Uterus (tissue), 4 donors: ENCODE measurements at places on chromosomes 13 and 19. TPM values are rescaled to one million over a fixed set of nuclear protein-coding genes. Genes with fewer than 3 reads are reported as not detected.

- DNase-seq = no peak
Measured at GRCh38 chr19:2126879-2127518, 24.4 kb downstream of the AP3D1 start.

DNA sequence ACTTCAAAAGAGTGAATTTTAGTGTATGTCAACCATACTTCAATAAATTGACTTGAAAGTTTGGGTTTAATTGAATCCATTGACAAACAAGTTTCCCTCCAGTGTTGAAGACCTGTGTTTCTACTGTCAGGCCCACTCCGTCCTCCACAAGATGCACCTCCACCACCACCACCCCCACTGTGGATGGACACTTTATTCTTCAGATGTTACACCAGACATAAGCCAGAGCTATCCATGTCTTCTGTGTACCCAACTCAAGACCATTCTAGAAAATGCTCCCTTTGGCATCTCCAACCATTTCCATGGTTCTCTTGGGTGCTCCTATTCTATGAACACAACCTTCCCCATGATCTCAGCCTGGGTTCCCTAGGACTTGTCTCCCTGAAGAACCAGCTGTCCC is 207.0 kb downstream of the COL4A1 start:
- DNase-seq = no peak

- DNase-seq = no peak
Measured at GRCh38 chr19:3263866-3264265, 39.4 kb downstream of the CELF5 start.

DNA sequence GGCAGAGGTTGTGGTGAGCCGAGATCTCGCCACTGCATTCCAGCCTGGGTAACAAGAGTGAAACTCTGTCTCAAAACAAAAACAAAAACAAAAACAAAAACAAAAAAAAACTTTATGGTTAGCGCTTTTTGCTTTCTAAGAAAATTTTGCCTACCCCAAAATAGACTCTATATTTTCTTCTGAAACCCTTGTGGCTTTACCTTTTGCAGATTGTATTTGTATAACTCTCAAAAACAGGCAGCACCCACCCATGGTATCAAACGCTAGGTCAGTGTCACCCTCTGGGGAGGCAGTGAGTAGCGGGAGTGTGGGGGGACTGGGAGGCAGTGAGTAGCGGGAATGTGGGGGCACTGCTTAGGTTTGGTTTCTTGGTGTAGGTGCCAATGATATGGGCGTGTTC is 7.5 kb upstream of the SLC39A3 start:
- no peak for DNase-seq

DNA sequence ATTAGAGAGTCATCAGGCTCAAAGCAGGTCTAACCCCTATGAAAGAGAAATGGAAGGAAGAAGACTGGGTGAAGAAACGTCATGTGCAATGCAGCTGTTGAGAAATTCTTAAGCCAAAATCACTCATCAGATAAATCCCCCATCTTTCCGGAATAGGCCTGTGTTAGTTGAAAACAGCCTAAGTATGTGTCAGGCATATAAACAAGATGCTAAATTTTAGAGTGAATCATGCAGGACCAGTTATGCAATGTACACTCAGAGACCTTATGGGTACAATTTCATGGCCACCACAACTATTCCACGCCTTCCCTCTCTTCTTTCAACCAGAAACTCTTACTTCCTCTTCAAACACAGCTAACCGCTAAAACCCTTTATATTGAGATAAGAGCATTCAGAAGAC is 717.7 kb upstream of the ATXN8OS start:
- no peak for DNase-seq

GRCh38 chr19:11023016-11023415 is 62.2 kb downstream of the SMARCA4 start:
- no peak for DNase-seq

DNA sequence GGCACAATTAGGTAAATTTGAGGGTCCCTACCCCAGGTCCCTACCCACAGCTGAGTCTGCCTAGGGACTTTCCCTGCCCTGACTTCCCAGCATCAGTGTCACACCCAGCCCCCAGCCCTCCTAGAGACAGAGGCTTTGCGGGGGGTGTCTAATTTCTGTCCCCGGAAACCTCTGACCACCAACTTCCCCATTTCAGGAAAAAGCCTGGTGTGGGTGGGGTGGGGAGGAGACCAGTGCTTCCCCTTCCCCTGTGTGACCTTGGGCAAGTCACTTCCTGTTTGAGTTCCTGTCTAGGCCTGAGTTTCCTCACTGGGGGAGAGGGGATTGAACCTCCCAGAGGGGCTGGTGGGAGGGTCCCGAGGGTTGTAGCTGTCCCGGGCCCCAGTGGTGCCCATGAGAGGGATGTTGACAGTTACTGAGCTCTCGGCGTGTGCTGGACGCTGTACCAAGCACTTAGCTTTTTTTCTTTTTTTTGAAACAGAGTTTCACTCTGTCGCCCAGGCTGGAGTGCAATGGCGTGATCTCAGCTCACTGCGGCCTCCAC is 7.9 kb downstream of the VASP start:
- DNase-seq = no peak

- no peak for DNase-seq
Measured at GRCh38 chr19:5214902-5215301, 125.7 kb downstream of the PTPRS start.

GRCh38 chr13:83831796-83832195 is 50.5 kb downstream of the SLITRK1 start:
- DNase-seq = no peak

DNA sequence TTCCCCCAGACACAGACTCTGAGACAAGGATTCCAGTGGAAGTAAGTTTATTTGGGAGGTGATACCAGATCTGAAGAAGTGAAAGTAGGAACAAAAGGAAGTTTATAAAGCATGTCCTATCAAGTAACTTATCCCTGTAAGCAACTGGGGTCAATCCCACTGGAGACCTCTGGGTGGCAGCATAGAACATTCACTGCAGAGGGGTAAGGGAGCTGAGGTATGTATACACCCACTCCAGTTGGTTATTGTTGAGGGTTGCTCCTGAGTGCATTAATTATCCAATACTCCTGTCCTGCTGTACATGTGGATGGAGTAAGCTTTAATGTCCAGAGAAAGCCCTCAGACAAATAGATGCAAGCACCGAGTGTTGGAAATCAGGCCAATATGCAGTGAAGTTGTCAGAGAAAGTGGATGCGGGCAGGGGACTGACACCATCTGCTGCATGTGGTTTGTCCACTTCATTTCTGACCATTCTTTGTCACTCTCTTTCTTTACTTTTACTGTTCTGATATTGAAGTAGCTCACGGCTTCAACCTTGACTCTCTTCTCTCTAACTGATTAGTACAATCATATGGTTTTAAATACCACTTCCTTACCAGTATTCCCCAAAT is 46.7 kb downstream of the NOTCH3 start:
- DNase-seq = no peak

- no peak for DNase-seq
Measured at GRCh38 chr19:41442473-41443355, at the start of gene ERICH4. ERICH4 (plus strand) TSS chr19:41443156; CDS start chr19:41443170, 14 bp downstream.

DNA sequence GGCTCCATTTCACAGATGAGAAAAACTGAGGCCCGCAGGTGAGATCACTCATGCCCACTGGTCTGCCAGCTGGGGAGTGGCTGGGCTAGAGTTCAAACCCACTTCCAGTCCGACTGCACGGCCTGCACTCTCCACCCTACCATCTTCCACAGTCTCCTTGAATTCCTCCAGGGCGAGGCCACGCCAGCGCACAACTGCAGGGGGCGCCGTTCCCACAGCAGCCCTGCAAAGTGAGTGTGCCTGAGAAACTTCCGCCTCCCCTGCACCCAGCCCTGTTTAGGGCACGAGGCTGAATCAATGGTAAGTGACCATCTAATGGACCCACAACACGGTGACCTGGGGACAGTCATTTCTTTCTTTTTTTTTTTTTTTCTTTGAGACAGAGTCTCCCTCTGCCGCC is 829 bp upstream of the ATCAY start:
- DNase-seq = no peak

- no peak for DNase-seq
Measured at GRCh38 chr13:84500016-84500415, 617.7 kb upstream of the SLITRK1 start.

DNA sequence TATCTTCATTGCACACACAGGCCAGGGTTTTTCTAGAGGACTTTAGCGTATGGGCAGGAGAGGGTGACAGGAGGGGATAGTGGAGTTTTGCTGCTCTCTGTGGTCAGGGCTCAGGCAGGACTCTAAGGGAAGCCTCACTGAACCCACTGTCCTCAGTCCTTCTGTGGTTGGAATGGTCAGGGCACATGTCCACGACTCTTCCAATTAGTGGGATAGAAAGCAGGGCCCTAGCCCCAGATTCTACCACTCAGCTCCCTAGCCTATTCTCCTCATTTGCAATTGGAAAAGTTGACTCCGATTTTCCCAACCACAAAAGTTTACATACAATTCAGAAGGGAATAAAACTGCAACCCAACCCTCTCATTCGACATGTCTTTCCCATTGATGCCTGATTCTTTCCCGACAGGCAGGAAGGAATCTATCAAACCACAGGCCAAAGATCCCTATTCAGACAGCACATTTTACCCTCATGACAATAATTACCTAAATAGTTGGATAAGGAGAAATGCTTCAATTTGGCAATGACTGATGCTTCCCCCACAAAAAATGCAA is 38.2 kb downstream of the TGDS start:
- no peak for DNase-seq

- DNase-seq = no peak
Measured at GRCh38 chr13:81916461-81916860, 1575.5 kb upstream of the SPRY2 start.

DNA sequence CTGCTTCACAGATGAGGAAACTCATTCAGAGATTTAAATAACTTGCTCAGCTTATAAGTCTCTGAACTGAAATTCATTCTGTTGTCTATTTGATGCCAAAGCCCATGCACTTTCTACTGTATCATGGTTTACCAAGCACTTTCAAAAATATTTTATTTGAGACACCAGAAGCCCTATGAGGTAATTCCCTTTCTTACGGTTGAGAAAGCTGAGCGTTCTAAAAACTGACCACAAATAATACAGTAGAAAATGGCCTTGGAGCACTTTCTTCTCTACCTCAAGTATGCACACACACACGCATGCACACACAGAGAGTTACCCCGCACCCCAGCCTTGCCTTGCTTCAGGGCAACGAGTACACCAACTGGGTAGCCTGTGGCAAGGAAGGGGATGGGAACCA is 228.5 kb downstream of the RFC3 start:
- no peak for DNase-seq

GRCh38 chr13:107734891-107735625 is 480.3 kb downstream of the LIG4 start:
- DNase-seq = no peak

DNA sequence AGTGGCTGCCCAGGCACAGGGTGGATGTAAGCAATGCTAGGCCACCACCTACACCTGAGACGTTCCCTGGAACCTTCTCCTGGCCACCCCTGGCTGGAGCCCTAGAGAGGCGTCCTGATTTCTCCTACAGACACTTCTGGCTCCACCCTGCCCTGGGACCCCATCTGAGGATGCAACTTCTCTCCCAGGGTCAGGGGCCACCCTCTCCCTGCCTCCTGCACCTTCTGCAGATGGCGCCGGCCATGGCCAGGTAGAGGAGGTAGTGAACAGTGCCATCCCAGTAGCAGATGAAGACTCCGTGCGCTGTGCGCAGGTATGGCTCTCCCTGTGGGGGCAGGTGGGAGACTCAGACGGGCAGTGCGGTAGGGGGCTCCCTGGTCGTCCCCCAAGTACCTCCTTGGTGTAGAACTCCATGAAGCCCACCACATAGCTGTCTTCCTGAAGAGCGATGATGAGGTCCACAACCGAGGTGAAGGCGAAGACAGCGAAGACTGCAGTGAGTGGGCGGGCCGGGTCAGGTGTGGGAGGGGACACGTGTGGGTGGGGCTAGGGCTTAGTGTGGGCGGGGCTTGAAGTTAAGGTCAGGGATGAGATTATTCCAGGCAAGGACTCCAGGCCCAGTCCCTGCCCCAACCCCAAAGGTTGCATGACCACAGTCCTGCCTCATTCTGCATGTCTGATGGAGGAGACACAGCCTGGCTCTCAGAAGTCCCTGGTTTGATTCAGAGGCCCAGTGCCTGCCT is 3.0 kb downstream of the TM6SF2 start:
- DNase-seq = no peak

GRCh38 chr19:3606690-3607289 is at the start of gene TBXA2R:
TBXA2R (minus strand) TSS chr19:3606875; CDS start chr19:3600634, 6,241 bp downstream.
- peak; percentile 86 for DNase-seq

Gene PSG3
- total RNA-seq = not detected

Gene SLC7A9
- not detected for total RNA-seq

Gene RNF17
- 0.49 TPM for total RNA-seq

Gene KLK4
- not detected for total RNA-seq

Gene CACNG8
- total RNA-seq = not detected

Gene RASIP1
- total RNA-seq = 21.8 TPM
